ENCODE measurements at places on chromosomes 16 and 17.

GRCh38 chr16:23185656-23186055 is 3.1 kb downstream of the SCNN1G start:
- no peak overlapping the region for H3K4me3 ChIP-seq
- peaks cover 36% of the 10 kb centered on the region for H3K27me3 ChIP-seq
- no peak for DNase-seq

GRCh38 chr17:62968445-62968923 is 2.4 kb downstream of the TANC2 start:
- peaks cover 30% of the 10 kb centered on the region for H3K4me1 ChIP-seq
- peaks cover 46% of the 10 kb centered on the region for H3K27me3 ChIP-seq
- peak; percentile 44 for DNase-seq
- no peak overlapping the region for H3K27ac ChIP-seq

- peaks cover 9% of the 10 kb centered on the region for H3K27me3 ChIP-seq
- no peak overlapping the region for H3K4me3 ChIP-seq
- H3K4me1 ChIP-seq: no peaks in the 10 kb centered on the region
- no peaks in the 10 kb centered on the region for H3K36me3 ChIP-seq
Measured at GRCh38 chr17:41538565-41538991, 10.5 kb upstream of the KRT19 start.

DNA sequence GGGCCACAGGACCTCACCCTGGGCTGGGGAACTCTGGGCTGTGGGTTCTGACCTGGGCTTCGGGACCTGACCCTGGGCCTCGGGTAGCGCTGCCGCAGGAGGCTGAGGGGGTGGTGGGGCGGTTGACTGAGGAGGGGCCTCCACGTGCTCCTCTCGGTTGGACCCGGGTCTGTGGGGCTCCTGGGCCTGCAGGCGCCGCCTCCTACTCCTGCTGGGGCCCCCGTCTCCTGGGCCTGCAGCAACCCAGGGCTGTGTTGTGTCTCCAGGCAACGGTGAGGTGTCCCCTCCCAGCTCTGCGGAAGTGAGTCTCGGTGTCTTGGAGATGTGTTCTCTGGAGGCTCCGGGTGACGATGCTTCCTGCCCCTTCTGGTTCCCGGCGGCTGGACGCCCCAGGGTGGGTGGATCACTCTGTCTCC is 41.5 kb upstream of the GNG13 start:
- H3K4me3 ChIP-seq: no peak overlapping the region
- no peaks in the 10 kb centered on the region for H3K4me1 ChIP-seq
- no peak overlapping the region for H3K27ac ChIP-seq
- no peak for DNase-seq
- H3K36me3 ChIP-seq: no peaks in the 10 kb centered on the region
- no peaks in the 10 kb centered on the region for H3K27me3 ChIP-seq
